Dorsolateral prefrontal cortex (tissue), 122 donors: ENCODE measurements at places on chromosomes 16 and 17.

- no peak for DNase-seq
These were observed 112.0 kb downstream of the AXIN2 start for GRCh38 chr17:65449495-65449894.

GRCh38 chr17:21171309-21171922 lies 42.5 kb downstream of the TMEM11 start:
- no peak for DNase-seq

GRCh38 chr17:80879723-80880647 lies 111.7 kb upstream of the CHMP6 start:
- DNase-seq, result no peak

DNA sequence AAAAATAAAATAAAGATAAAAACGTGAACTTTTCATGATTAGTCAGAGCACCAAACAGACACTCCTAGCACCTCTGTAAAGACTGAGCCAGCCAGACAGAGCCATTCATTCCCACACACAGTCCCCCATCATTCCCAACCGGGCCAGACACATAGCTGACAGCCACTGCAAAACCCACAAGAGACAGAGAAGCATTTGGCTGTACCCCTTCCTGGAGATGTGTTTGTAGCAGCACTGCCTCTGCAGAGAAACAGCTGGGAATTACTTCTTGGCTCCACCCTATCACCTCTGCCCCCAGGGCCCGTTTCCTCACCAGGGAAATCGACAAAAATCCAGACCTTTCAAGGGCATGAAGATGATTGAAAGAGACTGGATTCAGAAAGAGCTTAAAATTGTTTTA lies 46.4 kb downstream of the MYH11 start:
- no peak for DNase-seq

DNA sequence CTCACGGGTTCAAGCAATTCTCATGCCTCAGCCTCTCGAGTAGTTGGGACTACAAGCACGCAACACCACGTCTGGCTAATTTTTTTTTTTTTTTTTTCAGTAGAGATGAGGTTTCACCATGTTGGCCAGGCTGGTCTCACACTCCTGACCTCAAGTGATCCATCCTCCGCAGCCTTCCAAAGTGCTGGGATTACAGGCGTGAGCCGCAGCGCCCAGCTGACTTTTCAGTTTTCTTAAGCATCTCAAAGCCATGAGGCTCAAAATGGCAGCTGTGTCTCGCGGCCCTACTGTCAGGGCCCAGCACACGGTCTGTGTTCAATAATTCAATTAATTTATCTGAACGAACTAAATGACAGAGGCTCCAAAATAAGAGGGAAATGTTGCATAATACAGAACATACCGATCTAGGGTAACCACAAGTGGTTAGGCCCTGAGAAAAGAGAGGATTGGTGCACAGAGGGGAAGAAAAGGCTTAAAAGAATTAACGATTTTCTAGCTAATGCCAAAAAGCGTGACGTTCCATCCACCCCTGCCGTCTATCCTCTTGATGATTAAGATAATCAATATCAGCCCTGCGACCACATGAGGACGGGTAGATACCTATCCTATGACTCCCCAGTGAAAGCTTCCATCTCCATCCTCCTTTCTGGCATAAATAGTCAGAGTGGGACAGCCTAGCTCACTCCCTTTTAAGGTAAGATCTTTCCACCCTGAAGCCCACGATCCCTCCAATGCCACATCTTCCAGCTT lies 136.9 kb downstream of the SLC39A11 start:
- no peak for DNase-seq

DNA sequence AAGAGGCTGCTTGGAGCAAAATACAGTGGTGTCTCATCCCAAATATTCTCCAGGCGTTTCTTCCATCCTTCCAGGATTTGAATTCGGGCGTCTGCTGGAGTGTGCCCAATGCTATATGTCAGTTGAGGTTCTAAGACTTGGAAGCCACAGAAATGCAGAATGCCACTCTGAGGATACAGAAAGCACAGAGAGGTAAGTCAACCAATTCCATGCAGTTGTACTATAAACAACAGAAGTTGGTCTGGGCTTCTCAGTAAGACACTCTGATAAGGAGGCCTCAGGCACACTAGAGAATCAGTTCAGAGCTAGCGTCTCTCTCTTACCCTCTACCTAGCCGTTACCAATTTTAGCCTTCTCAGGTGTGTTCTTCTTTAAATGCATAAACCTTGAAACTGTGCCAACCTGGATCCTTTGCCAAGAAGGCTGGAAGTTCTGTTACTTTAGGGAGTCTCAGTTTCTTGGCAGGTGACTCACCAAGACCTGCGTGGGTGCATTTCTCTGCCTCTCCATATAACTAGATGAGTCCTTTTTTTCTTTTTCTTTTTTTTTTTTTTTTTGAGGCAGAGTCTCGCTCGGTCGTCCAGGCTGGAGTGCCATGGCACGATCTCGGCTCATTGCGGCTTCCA lies 15.1 kb downstream of the NQO1 start:
- DNase-seq, result peak; percentile 42

DNA sequence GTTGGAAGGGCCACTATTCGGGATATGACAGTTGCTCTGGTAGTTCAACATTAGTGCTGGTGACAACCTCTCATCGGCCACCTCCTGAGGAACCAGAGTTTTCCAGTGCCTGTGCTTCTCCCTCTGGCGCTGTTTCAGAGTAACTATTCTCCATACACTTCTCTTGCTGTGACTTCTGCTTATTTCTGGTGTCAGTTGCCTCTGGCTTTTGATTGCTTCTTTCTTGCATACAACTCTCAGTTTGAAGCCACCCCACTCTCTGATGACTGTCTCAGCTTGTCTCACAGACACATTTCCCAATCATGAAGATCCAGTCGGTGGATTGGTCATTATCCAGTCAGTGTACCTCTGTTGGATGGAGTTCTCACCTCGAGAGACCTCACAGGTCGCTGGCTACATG lies 3.4 kb upstream of the TM4SF5 start:
- DNase-seq, result no peak

GRCh38 chr16:6863135-6863534 lies 469.5 kb upstream of the RBFOX1 start:
- no peak for DNase-seq

- no peak for DNase-seq
These were observed 51.4 kb downstream of the CACNG1 start for GRCh38 chr17:67095803-67096202.

DNA sequence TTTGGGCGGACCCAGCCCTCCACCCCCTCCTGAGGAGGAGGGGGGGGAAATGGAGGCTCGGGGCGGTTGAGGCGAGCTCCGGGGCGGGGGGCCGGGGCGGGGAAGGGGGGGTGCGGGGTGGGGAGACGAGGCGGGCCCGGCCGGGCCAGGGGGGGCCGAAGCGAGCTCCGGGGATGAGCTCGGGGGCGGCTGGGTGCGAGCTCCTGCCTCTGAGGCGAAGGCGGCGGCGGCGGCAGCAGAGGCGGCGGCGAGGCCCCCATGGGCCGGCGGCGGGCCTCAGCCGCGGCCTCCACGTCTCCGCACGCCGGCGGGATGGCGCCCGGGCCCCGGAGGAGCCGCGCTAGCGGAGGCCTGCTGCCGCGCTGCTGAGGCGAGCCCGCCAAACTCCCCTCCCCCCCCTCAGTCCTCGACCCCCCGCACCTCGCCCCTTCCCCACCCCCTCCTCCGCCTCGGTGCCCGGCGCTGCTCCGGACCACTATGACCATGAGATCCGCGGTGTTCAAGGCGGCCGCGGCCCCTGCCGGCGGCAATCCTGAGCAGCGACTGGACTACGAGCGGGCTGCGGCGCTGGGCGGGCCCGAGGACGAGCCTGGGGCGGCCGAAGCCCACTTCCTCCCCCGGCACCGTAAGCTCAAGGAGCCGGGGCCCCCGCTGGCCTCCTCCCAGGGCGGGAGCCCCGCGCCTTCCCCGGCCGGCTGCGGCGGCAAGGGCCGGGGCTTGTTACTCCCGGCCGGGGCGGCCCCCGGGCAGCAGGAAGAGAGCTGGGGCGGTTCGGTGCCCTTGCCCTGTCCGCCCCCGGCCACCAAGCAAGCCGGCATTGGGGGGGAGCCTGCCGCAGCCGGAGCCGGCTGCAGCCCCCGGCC lies 596 bp downstream of the MSL1 start:
- DNase-seq, result peak; percentile 42

- DNase-seq, result no peak
These were observed 40.1 kb downstream of the ENGASE start for GRCh38 chr17:79114458-79115301.

GRCh38 chr16:81185416-81185815 lies 53.1 kb upstream of the BCO1 start:
- peak; percentile 48 for DNase-seq

DNA sequence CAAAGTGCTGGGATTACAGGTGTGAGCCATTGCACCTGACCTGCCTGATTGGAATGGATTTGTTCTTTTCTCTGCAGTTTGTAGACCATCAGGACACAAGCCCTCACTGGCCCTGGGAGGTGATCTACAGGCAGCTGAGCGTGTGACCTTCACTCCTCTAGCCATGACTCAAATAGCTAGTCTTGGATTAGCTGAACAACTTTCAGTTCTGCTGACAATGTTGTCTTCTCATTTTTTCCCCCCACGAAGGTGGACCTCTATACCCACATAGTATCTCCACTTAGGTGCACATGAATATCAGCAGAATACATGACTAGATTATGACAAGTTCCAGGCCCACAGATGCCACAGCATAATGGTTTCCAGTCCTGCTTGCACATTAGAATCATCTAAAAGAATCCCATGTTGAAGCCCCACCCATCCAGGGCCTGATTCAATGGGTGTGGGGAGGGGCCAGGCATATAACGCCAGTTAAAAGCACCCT lies 36.8 kb downstream of the HS3ST3B1 start:
- DNase-seq, result no peak

DNA sequence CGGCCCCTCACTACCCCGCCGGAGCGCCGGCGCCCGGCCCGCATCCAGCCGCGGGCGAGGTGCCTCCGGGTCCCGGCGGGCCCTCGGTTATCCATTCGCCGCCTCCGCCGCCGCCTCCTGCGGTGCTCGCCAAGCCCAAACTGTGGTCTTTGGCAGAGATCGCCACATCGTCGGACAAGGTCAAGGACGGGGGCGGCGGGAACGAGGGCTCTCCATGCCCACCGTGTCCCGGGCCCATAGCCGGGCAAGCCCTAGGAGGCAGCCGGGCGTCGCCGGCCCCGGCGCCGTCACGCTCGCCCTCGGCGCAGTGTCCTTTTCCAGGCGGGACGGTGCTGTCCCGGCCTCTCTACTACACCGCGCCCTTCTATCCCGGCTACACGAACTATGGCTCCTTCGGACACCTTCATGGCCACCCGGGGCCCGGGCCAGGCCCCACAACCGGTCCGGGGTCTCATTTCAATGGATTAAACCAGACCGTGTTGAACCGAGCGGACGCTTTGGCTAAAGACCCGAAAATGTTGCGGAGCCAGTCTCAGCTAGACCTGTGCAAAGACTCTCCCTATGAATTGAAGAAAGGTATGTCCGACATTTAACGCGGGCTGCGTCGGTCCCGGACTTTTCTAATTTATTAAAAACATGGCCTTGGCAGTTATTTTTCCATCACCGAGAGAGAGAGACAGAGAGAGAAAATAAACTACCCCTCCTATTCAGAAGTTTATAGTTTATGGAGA lies 2.8 kb downstream of the IRX5 start:
- DNase-seq, result no peak

DNA sequence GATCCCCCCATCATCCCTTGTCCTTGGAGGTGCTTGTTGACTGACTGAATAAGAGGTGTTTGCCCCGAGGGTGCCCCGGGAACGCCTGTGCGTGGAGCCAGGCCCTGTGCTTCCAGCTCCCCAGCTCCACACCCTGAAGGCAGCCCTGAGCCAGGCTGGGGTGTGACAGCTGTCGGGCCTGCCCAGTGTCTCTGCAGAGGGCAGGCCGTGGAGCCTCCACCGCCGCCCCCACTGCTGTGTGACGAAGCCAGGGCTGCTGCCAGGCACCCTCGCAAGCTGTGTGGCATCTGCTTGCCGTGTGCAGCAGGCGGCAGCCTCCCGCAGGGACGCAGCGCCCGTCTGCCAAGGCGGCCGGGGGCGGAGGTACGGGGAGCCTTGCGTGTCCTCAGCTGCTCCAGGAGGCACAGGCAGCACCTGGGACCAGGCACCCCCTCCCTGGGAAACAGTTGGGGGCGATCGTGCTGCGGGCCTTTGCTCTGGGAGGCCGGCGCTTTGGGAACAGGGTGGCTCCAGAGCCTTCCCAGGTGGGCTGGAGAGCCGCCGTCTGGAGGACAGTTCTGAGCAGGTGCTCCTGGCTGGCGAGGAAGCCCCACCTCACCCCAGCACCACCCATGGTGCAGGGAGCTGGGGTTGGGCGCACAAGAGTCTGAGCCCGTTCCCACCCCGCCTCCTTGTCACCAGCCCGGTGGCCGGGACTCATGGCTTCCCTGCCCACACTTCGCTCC lies 26.6 kb downstream of the GSE1 start:
- no peak for DNase-seq

- no peak for DNase-seq
These were observed 41.5 kb downstream of the GLG1 start for GRCh38 chr16:74565378-74565777.

GRCh38 chr16:49806446-49806845 lies 49.5 kb downstream of the ZNF423 start:
- DNase-seq, result no peak

GRCh38 chr17:75850928-75851692 lies 4.0 kb downstream of the WBP2 start:
- peak; percentile 71 for DNase-seq

DNA sequence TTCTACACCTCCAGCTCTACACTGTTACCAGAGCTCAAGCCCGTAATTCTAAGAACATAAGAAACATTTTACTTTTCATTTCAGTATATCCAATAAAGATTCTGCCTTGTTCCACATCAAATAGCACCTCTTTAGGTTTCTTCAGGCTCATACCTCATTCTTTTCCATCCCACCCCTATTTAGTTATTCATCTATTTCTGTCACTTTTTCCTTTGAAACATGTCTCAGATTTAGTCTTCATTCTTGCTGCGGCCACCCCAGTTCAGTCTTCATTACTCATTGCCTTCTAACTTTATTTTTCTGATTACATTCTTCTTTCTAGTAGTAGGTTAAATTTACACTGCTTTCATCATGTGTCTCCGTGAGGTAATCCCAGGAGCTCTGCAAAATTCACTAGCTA lies 33.5 kb downstream of the PPM1E start:
- DNase-seq, result no peak

- DNase-seq, result no peak
These were observed 54.5 kb downstream of the PRMT7 start for GRCh38 chr16:68365167-68365817.

DNA sequence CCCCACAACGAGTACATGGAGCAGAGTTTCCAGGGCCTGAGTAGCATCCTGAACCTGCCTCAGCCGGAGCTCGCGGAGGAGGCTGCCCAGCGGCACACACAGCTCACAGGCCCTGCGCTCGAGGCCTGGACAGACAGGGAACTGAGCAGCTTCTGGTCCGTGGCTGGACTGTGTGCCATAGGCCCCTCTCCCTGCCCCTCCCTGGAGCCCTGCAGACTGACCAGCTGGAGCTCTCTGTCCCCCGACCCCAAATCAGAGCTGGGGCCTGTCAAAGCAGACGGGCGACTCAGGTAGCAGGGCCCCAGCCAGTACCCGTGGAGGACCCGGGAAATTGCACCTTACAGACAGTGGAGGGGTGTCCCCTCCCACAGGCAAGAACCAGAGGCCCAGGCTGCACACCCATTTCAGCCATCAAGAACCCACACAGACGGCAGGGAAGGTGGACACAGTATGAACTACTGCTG lies 13.0 kb downstream of the MRPL27 start:
- no peak for DNase-seq

GRCh38 chr16:8943966-8944759 lies 19.5 kb downstream of the USP7 start:
- no peak for DNase-seq

- no peak for DNase-seq
These were observed 25.0 kb downstream of the MRC2 start for GRCh38 chr17:62652251-62653001.
